ENCODE measurements at places on chromosomes 12 and 14.

- DNase-seq = no peak
Observed at GRCh38 chr14:46496409-46496808, 155.2 kb downstream of the RPL10L start.

DNA sequence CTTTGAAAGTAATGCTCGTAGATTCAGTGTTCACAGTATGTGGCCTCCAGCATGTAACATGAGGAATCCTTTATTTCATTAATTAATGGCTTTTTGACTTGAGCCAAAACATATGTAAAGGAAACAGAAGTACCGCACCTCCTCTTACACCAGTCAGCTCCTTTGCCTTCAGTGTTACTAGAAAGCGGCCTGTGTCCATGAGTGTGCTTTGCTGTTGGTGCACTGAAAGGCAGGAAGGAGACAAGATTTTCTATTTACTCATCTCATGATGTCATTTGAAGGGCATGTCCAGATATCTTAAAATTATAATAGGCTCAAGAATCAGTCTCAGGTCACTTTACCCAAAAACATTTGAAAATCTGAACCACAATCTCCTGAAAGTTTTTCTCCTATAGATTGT is 9.9 kb upstream of the CCT2 start:
- no peak for DNase-seq

DNA sequence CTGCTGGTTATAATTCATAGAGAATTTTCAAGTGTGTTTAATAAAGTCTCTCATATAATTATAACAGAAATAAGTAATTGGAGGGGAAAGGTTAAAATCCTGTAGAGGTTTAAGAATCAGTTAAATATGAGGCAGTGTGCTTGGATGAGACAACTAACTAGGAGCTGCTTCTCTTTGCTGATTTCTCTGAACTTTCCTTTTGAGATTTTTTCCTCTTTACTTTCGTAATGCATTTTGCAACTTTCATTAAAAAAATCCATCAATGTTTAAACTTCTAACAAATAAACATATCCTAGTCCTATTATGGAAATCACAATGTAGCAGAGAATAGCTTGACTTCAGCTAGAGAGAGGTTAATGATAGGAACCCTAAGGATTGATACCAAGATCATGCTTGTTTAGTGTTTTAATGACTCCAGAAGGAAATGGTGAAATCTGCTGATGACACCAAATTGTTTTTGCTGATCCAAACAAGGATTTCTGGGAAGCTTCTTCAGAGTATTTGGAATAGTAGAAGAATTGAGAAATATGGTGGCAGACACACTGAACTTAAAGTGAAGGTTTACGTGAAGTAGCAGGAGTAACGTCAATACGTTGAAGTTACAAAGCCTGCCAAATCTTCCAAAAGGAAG is 122.6 kb downstream of the RAD51B start:
- DNase-seq = peak; percentile 52

GRCh38 chr12:60231976-60232907 is 636.4 kb downstream of the SLC16A7 start:
- DNase-seq = no peak

- peak; percentile 85 for DNase-seq
Observed at GRCh38 chr12:6332459-6332858, 9.4 kb downstream of the TNFRSF1A start.

- DNase-seq = no peak
Observed at GRCh38 chr14:35365130-35366055, 39.2 kb downstream of the NFKBIA start.

DNA sequence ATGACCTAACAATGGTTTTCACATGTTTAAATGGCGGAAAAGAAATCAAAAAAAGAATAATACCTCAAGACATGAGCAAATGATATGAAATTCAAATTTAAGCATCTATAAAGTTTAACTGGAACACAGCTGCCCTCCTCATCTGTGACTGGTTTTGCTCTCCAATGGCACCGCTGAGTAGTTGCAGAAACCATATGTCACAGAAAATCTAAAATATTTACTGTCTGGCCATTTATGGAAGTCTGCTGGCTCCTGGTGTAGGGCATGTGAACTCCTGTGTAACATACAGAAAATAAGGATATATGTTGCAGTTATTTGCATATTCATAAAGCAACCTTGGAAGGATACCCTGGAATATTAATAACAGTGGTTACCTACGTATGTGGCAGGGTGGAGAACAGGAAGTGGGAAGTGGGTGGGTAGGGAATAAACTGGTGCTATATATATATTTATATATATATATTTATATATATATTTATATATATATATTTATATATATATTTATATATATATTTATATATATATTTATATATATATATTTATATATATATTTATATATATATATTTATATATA is 48.4 kb downstream of the LTBP2 start:
- DNase-seq = no peak

DNA sequence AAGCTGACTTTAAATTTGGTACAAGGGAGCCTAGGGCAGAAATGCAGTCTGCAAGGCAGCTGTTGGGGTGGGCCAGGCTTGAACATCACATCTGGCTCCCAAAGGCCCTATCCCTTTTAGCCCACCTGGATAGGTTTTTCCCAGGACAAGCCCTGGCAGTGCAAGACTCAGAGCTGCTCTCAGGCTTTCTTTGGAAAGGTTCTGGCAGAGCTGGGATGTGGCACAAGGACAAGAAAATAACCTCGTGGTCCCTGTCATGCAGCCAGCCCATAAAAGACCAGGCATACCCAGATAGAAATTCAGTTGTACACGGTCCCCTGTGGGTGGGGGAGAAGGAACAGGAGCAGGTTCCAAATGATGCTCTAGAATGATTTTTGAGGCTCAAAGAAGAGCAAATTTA is 206.9 kb downstream of the TTC7B start:
- no peak for DNase-seq

GRCh38 chr14:94120667-94121340 is 8.6 kb downstream of the IFI27L2 start:
- peak; percentile 68 for DNase-seq

- no peak for DNase-seq
Observed at GRCh38 chr12:32516230-32516629, 116.9 kb downstream of the FGD4 start.

DNA sequence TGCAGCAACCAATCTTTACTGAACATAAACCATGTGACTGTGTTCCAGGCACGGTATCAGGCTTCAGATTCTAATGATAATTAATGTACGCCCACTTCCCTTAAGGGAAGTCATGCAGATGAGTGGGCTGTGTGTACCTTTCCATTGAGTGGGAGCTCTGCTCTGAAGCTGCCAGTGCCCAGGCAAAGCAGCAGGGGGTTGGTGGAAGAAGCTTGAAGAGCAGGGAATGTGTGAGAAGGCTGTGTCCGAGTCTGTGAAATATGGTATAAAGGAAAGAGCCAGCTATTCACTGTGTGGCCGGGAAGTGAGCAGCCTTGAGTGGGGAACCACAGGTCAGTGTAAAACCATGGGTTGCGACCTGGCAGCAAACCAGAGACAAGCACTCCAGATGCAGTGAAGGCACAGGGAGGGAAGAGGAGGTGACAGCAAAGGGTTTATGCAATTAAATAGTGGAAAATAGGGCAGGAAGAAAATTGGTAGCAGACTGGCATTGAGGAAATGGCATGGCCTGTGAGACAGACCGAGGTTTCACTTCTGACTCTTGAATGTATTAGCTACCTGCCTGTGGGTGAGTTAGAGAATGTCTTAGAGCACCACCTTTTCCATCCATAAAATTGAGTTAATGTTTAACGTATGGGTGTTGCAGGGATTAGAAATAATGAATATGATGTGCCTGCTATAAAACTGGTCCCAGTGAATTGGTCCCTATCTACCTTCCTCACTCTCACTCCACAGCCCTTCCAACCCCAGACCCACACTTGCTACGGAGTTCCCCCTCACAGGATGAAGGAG is 116.4 kb downstream of the NTF3 start:
- DNase-seq = no peak

DNA sequence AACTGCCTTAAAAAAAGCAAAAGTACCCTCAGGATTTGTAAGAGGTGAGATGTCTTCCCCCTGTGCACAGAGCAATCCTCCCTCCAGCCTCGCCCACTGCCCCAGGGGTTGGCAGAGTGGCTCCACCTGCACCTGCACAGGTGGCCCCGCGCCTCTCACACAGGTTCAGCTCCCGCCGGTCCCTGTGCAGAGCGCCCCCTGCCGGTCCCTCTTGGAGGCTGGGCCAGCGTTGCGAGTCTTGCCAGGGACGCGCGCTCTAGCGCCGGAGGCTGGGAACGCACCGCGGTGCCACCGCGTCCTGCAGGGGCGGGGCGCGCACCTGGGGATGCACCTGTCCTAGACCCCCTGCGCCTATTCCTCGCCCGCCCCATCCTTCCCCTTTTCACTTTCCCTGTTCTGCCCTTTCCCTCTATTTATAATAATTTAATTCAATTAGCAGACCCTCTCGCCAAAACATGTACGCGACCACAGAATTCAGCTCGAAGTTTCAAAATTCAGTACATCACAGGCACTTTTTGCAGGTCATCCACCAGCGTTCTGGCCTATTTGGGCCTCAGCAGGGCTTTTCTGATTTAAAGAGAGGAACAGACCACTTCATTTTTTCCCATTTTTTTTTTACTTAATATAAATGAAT is 618.6 kb downstream of the AACS start:
- DNase-seq = no peak

- DNase-seq = peak; percentile 39
Observed at GRCh38 chr14:104078031-104078455, 7.5 kb upstream of the ASPG start.

- no peak for DNase-seq
Observed at GRCh38 chr14:102052522-102052921, 34.3 kb downstream of the HSP90AA1 start.

GRCh38 chr14:93056840-93057585 is 58.7 kb downstream of the ITPK1 start:
- no peak for DNase-seq

GRCh38 chr14:51939226-51939625 is 50.1 kb upstream of the RTRAF start:
- DNase-seq = no peak

GRCh38 chr12:122841544-122842321 is 6.5 kb downstream of the HIP1R start:
- DNase-seq = no peak

DNA sequence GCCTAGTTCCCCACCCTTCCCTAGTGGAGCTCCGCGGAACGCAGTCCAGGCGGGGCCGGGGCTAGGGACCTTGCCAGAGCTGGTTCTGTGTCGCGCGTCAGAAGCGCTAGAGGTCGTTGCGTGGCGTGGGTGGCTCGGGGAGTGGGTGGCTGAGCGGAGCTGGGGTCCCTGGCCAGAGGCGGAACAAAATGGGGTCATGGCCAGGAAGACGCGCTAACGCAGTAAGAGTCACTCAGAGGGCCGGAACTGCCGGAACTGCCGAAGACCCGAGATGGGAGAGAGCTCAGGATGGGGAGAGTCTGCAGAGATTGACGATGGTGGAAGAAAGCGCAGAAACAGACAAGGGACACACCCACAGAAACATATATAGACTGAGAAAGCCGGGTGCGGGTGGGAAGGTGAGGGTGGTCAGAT is 4.8 kb downstream of the DGKA start:
- no peak for DNase-seq

DNA sequence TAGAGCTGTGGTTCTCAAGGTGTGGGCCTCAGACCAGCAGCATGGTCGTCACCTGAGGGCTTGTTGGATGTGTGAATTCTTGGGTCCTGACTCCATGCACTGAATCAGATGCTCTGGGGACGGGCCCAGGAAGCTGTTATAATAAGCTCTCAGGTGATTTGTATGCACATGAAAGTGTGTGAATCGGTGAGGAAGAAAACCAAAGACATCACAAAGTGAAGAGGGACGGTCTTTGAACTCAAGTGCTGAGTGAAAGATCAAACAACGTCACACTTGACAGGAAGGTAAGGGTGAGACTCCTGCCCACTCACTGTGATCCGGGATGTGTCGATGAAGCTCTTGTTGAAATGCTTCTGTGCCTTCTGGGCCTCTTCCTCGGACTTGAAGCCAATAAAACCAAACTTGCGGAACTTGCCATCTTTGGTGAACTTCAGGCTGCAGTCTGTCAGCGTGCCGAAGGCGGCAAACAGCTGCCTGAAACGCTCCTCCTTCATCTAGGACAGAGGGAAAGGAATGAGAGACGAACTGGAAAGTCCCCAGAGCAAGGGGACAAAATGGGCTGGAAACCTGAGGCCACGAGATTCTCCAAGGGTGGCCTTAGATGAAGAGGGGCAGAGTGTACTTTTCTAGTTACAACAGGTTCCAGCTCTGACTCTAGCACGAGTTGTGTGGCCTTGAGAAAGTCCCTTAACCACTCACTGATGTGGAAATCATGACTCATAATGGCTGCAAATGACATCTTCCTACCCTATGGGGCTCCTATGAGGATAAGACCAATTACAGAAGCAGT is 4.0 kb downstream of the RBM19 start:
- DNase-seq = peak; percentile 25

DNA sequence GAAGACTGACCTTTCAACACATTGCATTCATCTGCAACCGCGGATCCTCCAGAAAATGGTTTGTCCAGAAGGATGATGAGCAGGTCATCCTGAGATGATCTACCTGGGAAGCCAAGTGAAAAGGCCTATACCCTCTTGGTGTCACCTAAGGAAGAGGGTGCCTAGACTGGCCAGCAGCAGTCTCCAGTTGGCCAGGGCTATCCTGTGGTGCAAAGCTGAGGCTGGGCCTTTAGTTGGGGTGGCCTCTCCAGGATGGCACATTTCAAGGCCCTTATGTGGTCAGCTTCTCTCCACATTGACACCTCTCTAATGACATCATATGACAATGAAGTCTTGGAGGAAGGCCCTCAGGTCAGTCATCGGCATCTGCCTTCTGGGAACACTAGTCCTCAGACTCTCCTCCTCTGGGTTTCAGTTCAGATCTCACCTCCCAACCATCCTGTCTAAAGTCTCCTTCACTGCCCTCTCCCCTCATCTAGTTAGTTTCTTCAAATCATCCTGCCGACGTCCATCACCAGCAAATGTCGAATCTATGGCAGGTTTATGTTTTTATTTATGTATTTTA is 3.3 kb upstream of the SLC22A17 start:
- DNase-seq = no peak

DNA sequence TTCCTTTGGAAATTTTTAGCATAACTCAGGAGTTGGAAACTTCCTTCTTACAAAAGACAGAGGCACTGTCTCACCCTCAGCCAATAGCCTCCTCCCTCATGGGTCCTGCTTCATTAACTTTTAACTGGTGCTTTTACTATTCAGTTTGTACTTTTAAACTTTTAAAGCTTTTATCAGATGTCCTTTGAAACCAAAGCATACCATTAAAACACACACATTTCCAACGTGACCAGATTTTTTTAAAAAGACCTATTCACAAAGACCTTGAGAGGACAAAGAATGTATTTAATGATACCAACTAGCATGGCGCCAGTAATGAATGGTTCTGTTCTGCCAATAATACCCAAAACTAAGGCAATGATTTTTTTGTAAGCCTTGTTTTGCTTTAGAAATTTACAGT is 173.6 kb upstream of the EEA1 start:
- no peak for DNase-seq

DNA sequence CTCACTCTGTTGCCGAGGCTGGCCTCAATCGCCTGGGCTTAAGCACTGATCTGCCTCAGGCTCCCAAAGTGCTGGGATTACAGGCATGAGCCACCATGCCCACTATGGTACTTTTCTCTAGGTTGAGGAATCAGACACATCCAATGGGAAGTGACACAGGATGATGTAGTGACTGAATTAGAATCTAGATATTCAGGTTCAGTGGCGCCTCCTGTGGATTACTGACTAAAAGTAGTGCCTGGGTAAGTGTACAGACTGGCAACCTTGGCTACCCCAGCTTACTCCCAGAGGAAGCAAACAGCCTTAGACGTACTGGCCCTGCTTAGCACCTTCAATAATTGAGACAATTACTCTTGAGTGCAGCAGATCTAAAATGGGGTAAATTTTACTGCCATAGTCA is 22.8 kb downstream of the GALNT8 start:
- no peak for DNase-seq
